ENCODE measurements at places on chromosomes 16 and 17.

- DNase-seq, result no peak
These were observed 188.7 kb downstream of the MYO1D start for GRCh38 chr17:32688221-32688620.

GRCh38 chr16:77738706-77739558, 16.6 kb downstream of the NUDT7 start:
- no peak for DNase-seq

DNA sequence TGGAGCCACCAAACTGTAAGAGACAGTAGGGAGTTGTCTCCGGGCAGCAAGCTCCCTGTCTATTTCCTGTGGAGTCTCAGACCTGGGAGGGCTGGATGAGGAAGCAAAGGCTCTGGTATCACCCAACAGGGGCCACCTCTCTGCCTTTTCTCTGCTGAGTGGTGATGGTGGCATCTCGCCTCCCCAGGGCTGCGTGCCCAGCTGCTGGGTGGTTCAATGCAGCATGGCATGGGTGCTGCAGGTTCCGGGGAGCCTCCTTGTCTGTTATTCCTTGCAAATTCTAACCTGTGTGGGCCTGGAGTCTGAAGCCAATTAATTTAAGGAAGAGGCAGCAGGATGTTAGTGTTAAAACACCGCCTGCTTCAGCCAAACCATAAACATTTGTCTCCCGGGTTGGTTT, 78.2 kb downstream of the CCDC182 start:
- no peak for DNase-seq

GRCh38 chr17:47841488-47842291, 617 bp upstream of the SCRN2 start:
- DNase-seq, result no peak

DNA sequence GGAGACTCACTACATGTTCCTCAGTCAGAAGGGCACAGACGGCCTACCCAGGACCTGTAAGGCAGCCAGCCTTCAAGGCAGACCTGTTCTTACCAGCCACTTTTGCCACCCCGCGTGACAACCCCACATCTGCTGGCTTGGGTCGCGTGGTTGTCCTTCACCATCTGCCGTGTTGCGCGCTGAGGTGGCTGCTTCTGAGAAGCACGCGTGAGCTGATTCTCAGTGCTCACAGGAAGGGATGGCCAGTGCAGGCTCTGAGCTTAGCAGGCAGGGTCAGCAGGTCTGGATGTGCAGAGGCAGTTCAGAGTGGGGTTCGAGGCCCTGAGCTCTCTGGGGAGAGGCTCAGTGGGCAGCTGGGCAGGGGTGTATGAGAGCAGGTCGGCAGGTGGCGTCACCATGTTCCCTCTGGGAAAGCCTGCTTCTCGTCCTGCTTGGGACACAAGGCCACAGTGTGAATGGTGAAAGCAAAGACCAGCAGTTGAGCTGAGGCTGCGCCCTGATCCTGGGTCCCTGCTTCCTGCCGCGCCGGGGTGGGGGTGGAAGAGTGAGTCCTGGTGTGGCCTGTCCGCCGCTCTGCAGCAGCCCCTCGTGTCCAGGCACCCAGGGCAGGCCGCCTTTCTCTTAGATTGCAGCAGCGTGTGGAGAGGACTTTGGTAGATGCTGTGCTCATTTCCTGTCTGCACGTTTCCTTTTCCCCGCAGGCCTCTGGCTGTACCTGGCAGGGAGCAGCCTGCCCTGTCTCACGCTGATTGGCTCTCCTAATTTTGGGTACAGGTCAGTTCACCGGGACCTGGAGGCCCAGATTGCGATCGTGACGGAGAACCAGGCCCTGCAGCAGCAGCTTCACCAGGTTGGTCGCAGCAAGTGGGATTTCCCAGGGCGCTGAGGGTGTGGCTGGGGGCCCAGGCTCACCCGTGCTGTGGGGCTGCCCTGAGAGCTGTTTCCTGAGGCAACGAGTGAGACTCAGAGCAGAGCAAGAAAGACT, 36.0 kb downstream of the PGS1 start:
- DNase-seq, result no peak

All from neural crest cell (in vitro differentiated cells).